ENCODE measurements at places on chromosomes 12 and 14.

DNA sequence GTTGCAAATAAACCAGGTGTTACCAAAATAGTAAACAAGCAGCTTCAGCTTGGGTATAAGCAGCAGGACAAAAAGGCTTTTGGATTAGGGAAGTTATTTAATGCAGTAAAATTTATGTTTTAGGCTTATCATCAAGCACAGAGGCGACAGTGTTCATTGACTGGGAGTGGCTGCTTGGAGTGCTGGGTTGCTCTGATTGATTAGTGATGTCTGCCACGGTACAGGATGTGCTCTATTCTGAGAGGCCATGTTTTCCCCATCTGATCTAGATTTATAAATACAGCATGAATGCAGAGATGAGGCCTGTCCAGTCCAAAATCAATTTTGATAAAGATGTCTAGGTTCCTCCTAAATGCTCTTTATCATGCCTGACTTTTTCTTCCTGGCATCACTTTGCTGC lies 83.5 kb downstream of the MAP1LC3B2 start:
- no peak for DNase-seq

DNA sequence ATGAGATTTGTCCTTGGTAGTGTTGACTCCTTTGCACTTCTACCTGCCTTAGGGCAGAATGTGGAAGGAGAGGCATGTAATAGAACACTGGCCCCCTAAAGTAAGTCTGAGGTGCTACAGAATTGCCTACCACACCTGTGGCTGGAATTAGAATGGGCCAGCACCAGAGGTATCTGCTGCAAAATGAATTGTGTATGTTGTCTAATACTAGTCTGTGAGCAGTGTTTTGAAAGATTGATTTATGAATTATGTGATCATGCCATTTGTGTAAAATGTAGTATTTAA lies 5.7 kb upstream of the STYX start:
- DNase-seq: no peak

- DNase-seq: no peak
Measured at GRCh38 chr12:44431647-44432343, 444.3 kb downstream of the NELL2 start.

DNA sequence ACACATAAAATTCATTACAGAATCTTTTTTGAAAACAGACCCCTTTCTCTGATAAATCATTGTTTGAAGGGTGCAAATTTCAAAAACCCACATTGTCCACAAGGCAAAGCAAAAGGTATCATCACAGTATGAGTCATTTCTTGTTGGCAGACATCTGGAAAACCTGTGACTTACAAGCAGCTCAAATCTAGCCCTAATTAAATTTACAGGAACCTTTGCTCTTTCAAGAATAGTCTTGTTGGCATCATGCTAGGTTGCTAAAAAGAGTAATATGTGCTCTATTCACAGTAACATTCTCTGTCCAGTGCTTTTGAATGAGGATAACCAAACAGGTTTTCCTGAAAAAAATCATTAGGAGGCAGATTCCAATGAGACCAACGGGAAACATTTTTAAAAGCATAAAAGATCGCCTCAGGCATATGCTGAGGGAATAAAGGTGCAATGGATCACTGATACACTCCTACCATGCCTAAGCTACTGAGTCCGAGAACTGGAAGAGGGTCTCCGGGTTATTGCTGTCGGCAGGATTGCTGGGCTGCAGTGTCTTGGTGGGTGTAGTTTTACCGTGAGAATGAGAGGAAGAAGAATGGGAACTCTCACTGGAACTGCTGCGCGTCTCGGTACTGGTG lies 55.5 kb upstream of the TTC7B start:
- DNase-seq: no peak

DNA sequence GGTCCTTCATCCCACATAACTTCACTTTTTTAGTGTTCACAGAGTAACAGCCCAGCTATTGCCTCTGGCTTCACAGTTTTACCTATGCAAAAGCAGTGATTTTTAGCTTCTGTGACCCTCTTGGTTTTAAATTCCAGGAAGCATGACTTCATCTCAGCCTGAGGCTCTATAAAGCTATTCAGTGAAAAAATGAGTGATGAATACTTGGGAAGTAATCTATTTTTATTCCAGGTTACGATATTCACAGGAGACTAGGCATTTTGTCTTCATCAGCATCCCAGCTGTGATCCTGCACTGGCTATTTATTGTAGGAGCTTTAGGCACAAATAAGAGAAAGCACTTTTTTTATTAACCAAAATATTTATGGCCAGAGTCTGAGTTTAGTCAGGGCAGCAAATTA lies 164.8 kb downstream of the SNAPC1 start:
- no peak for DNase-seq

GRCh38 chr14:33254861-33255395 lies 316.2 kb downstream of the NPAS3 start:
- DNase-seq: no peak

DNA sequence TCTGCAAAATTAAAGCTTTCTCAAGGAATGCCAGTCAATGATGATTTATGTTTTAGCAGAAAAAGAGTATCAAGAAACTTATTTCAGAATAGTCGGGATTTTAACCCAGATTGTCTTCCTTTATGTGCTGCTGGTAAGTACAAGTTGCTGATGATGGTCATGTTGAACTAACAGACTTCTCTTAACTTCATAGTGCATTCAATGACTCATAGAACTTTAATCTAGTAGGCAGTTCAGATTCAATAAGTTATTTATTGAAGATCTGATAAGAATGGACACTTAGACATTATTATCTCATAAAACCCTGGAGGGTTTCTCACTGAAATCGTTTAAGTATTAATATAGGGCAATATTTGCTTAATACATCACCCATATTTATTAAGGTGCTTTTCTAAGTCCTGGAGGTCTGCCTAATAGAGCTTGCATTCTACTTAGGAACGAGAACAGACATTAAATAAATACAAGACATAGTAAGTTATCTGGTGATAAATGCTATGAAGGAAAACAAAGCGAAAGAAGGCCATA lies 33.8 kb downstream of the TOGARAM1 start:
- no peak for DNase-seq
